Activated naive CD4-positive, alpha-beta T cell treated with anti-CD3 and anti-CD28 coated beads, Interleukin-2, amount 10 ng/mL, durations not matched to agents 5 hours and 36 hours (primary cell): ENCODE measurements at places on chromosomes 13 and 19. TPM values are rescaled to one million over a fixed set of nuclear protein-coding genes. Genes with fewer than 3 reads are reported as not detected.

Gene PEX11G
- 0.58 TPM for total RNA-seq

Gene TCF3
- 89.9 TPM for total RNA-seq

Gene DPP9
- total RNA-seq: 75.5 TPM

Gene KLK15
- not detected for total RNA-seq

Gene SMIM24
- not detected for total RNA-seq

Gene KLF1
- total RNA-seq: 0.14 TPM

Gene ZNF442
- 0.60 TPM for total RNA-seq

Gene TUBB4A
- total RNA-seq: 2.8 TPM

Gene ARHGAP35
- total RNA-seq: 21.0 TPM

Gene C13orf42
- total RNA-seq: not detected

Gene NACC1
- 50.2 TPM for total RNA-seq

Gene DACT3
- 0.38 TPM for total RNA-seq

Gene PRR22
- total RNA-seq: 3.5 TPM

Gene SLC15A1
- total RNA-seq: not detected

Gene IGFL2
- not detected for total RNA-seq

Gene GRIN2D
- 0.05 TPM for total RNA-seq

Gene DIAPH3
- total RNA-seq: 17.3 TPM

Gene PNKP
- 139 TPM for total RNA-seq

Gene TEX26
- not detected for total RNA-seq

Gene CTXN1
- not detected for total RNA-seq

Gene CAPNS1
- total RNA-seq: 425 TPM

Gene PSG11
- total RNA-seq: not detected

Gene CEACAM21
- 116 TPM for total RNA-seq

Gene TLE6
- 2.1 TPM for total RNA-seq

Gene APOC1
- total RNA-seq: 0.58 TPM

Gene MRPL34
- 81.9 TPM for total RNA-seq

Gene FUT1
- 0.12 TPM for total RNA-seq
